ENCODE measurements at places on chromosomes 2 and 18. TPM values are rescaled to one million over a fixed set of nuclear protein-coding genes. Genes with fewer than 3 reads are reported as not detected.
A peak's percentile ranks its signal among the peaks of the same experiment; 100 is the strongest.

DNA sequence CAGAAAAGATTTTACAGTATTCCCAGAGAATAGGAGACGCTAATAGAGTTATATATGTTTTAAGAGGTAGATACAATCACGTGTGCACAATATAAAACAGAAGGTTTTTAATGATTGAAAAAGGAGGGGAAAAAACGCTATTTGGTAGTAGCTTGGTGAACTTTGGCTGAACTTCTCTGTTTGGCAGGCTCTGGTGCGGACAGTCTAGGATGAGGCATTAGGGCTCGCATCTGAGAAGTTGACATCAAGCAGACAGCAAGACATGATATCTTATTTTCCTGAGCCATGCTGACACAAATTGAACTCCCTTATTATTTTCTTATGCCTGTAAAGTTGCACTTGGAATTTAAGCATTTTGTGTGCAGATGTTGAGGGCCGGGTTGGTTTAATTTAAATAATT is 176.6 kb downstream of the EN1 start:
- no peaks in the 10 kb centered on the region for H3K36me3 ChIP-seq
- no peak overlapping the region for H3K4me3 ChIP-seq
- DNase-seq, result no peak
- no peaks in the 10 kb centered on the region for H3K27me3 ChIP-seq

GRCh38 chr2:69477627-69478026 is 40.4 kb upstream of the NFU1 start:
- no peaks in the 10 kb centered on the region for H3K36me3 ChIP-seq
- H3K27me3 ChIP-seq, result no peaks in the 10 kb centered on the region
- H3K27ac ChIP-seq, result no peak overlapping the region
- H3K4me1 ChIP-seq, result no peaks in the 10 kb centered on the region
- no peak overlapping the region for H3K4me3 ChIP-seq

DNA sequence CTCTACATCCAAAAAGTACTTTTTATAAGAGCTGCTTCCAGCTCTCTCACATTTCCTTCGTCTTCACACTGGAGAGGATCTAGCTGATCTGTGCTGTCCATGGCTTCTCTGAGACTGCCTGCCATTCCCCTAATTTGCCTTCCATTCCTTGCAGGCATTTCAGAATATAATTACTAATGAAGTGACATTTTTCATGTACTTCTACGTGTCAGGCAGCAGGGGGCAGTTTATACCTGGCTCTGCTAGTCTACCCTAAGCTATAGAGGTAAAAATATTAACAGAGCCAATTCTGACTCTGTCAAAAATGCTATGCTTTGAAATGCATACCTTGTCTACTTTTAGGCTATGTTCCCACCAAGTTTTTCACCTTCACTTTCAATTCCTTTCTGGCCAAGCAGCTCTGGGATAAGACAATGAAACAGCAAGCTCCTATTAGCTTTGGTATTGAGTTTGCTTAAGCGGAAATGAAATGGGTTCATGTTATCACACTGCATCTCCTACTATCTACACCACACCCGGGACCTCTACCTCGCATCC is 81.9 kb downstream of the MEP1B start:
- no peak overlapping the region for H3K27ac ChIP-seq
- no peak overlapping the region for H3K4me3 ChIP-seq
- peak; percentile 36 for DNase-seq
- no peaks in the 10 kb centered on the region for H3K27me3 ChIP-seq
- H3K4me1 ChIP-seq, result no peaks in the 10 kb centered on the region
- peaks cover 5% of the 10 kb centered on the region for H3K36me3 ChIP-seq

DCC gene
- not detected for total RNA-seq

POTEC gene
- not detected for total RNA-seq

FOXI3 gene
- total RNA-seq, result not detected

REEP1 gene
- total RNA-seq, result 0.14 TPM
